ENCODE measurements at places on chromosomes 7 and 10.

- DNase-seq, result peak; percentile 61
Measured at GRCh38 chr7:2019711-2020511, 212.8 kb downstream of the MAD1L1 start.

GRCh38 chr10:15385552-15386455 lies 14.7 kb upstream of the FAM171A1 start:
- DNase-seq, result no peak

GRCh38 chr10:70380350-70381135 lies 1.9 kb downstream of the LRRC20 start:
- no peak for DNase-seq

GRCh38 chr7:42692621-42693020 lies 219.2 kb downstream of the C7orf25 start:
- no peak for DNase-seq

DNA sequence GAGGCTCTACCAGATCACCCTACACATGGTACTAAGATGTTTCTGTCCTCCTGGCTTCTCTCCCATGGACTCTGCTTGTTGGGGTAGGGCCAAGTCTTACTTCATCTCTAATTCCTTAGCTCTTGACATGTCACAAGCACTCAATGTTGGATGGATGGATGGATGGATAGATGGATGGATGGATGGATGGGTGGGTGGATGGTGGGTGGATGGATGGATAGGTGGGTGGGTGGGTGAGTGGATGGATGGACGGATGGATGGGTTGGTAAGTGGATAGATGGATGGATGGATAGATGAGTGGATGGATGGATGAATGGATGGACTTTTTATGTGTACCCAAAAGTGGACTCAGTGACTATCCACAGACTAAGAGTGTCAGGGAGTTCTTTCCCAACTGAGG lies 28.5 kb downstream of the HSPA12A start:
- DNase-seq, result no peak

DNA sequence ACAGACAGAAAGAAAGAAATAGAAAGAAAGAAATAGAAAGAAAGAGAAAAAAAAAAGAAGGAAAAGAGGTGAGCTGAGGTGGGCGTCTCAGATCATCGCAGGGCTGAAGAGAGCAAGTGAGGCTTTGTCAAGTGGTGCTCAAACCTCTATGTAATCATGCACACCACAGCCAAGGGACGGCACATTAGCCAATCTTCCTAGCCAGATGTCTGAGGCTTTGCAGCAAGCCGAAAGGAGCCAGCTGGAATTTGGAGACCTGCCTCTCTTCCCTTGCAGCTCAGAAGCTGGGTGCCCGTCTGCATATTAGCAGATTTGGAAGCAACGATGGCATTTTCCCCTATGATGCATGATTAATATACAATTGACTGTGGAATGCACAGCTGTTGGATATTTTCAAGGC lies 52.5 kb downstream of the ADRA2A start:
- no peak for DNase-seq

DNA sequence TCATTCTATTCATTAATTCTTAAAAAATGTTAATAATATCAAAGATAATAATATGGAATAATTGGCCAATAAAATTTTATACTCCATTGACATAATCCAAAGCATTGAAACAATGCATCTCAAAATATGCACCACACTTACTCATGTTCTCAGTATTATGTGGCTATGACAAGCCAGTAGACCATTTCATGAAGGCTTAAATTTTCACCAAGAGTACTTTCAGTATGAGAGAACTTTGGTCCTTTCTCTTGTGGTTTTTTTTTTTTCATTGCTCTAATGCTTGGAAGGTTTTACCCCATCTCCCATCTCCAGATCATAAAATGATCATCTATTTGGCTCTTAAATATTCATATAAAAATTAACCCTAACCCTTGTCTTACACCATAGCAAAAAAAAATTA lies 45.5 kb upstream of the TMEM140 start:
- DNase-seq, result no peak

Measured in activated CD8-positive, alpha-beta memory T cell treated with anti-CD3 and anti-CD28 coated beads, Interleukin-2, amount 50 U/mL, for 48 hours (primary cell).